ENCODE measurements at places on chromosomes 11 and 22.

DNA sequence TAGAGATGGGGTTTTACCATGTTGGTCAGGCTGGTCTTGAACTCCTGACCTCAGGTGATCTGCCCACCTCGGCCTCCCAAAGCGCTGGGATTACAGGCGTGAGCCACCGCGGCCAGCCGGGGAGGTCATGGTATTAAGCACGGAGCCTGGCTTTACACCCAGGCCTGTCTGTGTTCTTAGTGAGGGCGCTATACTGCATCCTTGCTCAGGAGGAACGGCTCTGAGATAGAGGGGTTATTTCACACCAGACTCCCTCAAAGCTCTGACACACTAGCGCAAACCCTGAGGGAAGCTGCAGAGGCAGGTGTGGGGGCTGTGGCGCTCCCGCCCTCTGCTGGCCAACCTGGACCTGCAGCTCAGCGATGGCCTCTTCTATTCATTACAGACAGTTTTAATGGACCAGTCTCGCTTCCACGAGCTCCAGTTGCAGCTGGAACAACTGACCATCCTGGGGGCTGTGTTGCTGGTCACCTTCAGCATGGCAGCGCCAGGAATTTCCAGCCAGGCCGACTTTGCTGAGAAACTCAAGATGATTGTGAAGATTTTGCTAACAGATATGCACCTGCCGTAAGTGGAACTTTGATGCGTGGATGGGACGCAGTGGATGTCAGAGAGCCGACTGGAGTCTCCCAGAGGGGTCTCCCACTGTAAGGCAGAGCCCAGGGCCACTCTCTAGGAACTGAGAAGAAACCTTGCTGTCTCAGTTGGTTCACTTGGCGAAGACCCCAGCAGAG, 26.2 kb downstream of the TCP11L1 start:
- DNase-seq = peak; percentile 72

DNA sequence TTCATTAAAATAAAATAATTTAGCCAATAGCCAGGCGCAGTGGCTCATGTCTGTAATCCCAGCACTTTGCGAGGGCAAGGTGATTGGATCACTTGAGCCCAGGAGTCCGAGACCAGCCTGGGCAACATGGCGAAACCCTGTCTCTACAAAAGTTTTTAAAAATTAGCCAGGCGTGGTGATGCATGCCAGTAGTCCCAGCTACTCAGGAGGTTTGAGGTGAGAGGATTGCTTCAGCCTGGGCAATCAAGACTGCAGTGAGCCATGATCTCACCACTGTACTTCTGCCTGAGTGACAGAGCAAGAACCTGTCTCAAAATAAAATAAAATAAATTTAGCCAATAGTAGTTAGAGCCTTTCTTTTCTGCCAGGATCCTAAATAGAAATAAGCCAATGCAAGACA, 12.2 kb downstream of the HPS5 start:
- no peak for DNase-seq

- no peak for DNase-seq
Observed at GRCh38 chr11:130520271-130520671, 71.8 kb downstream of the ADAMTS15 start.

DNA sequence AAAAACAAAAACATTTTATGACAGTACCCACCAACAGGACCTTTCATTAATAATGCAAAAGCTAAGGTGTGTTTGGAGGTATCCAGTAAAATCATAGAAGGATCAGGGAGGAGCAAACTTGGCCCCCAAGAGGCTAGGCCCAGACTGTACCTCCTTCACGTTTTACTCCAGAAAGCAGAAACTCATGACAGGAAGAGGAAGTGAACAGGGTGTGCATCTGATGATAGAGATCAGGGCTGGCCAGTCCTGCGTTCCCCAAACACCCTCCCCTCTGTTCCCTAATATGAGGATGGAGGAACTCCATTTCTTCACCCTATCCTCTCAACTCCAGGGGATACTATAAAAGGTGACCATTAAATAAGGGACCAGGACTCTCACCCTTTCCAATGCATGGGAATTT, 10.2 kb upstream of the MS4A12 start:
- DNase-seq = no peak

GRCh38 chr11:1479678-1480118, 6.9 kb downstream of the MOB2 start:
- DNase-seq = no peak

GRCh38 chr11:81658722-81659121, 1074.9 kb downstream of the FAM181B start:
- peak; percentile 17 for DNase-seq

Measured in CD4-positive, alpha-beta T cell treated with Interleukin-10 for 1 hour (primary cell).